ENCODE measurements at places on chromosomes 13 and 19. TPM values are rescaled to one million over a fixed set of nuclear protein-coding genes. Genes with fewer than 3 reads are reported as not detected.

The TMC4 gene
- total RNA-seq = 1.6 TPM

The ZNF254 gene
- total RNA-seq = 6.3 TPM

The AP3D1 gene
- 43.3 TPM for total RNA-seq

The CYP4F3 gene
- 3.0 TPM for total RNA-seq

The ERICH6B gene
- total RNA-seq = not detected

Data from A549 treated with ZK216348 at 1 μM for 4 hours (cell line).